NCI-H82 (cell line): ENCODE measurements at places on chromosomes 3 and 15.

DNA sequence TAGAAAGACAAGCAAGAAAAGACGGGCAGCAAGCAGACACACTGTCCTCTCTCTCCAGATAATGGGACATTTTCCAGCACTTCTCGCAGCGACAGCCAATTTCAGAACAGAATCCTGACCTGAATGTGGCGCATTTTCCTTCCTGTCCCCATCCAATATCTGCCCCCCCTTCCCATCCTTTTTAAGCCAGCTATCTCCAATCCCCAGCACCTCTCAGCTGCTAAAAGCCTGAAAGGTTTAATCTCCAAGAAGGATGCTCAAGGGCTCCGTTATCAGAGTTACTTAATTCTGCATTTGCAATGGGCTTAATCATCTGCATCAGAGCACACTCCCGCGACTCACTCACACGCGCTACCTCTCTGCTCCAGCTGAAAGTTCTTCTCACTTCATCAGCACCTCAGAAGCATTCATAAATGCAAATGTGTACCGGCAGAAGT is 50.5 kb downstream of the SRGAP3 start:
- DNase-seq: peak; percentile 36

DNA sequence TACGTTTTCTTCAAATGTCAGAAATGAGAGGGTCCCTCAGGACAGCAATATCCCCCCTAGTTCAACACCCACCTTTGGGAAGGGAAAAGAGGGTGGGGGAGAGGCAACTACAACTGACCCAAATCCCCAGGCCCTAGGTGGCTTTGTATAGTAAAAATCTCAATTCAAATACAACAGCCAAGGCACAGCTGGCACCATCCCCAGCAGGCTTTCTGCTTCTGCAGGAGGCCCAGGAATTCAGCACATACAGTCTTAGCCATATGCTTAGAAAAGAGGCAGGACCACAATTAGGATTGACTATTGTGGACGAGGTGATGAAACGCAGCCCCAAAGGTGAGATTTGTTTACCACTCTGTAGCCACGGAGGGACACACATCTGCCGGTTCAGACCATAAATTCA is 15.8 kb downstream of the NR2E3 start:
- no peak for DNase-seq

DNA sequence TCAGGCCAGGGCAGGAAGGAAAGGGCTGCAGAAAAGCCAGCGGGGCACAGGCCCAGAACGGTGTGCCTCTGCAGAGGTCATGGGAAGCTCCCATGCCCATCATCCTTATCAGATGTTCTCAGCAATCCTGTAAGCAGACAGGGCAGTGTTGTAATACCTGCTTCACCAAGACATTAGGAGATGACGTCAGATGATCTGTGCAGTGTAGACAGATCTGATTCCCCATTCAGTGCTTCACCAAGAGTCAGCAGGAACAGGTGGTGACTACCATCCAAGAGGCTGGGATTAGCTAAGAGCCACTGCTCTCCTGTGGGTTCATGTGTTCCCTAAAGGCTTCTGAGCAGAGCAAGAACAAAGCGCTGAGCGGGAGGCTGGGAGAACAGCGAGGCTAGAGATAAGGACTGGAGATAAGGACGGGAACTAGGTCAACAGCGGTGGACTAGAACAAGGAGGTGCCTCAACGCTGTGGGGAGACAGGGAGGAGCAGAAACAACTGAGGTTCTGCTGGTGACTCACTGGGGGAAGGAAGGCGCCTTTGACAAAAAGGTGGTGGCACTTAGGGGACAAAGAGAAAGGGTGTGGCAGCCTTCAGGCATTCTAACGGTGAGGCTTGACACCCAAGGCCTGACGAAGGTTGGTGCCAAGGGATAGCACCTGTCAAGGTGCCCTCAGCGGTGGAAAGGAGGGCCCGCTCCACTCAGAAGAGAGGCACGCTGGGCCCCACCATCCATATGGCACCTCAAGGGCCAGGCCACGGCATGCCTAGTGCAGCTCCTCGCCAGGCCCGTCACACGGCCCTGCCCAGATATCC is 28.4 kb downstream of the CCDC12 start:
- DNase-seq: no peak

DNA sequence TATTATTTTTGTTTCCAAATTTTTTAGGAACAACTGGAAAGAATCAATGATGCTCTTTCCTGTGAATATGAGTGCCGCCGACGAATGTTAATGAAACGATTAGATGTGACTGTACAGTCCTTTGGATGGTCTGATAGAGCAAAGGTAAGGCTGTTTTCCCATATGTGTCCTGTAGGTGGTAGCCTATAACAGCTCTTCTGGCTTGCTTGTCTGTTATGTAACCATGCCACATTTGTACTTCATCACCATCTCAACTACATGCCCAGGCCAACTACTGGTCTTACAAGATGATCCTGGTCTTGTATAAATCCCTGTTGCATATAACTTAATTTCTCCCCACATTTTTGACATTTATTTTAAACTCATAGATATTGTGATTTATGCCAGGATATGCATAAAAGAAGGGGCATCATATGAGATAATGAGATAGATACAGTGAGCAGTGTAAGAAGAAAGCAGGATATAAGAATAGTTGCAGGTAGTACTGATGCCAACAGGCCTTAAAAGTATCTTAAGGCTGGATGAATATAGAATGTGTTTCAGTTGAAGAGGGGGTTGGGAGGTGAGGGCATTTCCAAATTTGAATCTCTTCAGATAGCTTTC is 20.3 kb downstream of the FAM98B start:
- peak; percentile 74 for DNase-seq

DNA sequence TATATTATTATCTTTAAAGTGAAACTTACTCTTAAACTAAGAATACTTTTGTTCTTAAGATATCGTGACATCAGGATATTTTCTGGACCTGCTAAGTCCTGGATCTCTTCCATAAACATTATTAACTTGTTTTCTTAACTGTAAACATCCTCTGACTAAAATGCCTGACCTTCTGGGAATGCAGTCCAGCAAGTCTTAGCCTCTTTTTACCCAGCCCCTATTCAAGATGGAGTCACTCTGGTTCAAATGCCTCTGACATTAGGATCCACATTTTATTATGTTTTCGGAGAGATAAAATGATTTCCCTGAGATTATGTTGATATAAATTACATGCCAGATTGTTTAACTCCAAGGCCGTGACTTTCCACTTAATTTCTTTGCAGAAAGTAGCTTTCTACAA is 37.6 kb downstream of the OSTN start:
- DNase-seq: no peak

DNA sequence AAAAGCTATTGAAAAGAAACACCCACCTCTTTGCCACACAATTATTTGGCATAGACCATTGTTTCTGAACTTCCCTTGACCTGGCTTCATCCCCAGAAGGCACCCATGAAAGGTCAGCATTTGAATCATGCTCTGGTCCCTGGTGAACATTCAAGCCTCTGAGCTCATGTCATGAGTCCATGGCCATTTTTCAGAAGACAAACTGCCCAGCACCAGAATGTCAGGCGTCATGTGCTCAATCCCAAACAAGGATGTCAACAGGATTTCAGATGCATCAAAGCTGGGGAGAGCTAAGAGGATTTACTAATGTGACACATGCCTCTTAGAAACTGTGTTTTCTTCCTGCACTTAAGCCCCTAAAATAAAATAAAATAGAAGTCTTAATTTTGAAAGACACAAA is 41.3 kb downstream of the TMED3 start:
- peak; percentile 93 for DNase-seq

DNA sequence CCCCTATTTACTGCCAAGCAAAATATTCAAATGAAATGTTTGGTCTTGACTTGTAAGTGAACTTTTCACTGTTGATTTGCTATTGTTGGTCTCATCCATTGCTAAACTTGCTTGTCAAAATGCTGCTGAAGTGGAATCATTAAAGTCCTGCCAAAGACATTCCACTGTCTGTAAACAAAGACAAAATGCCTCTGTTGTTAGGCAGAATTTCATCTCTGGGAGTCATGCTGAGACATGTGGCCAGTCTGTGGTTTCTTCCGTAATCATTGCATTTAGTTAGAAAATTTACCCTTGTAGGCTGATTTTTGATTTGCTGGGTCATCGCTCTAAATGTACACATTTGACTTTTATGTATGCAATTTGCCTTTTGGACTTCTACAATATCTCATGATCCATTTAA is 577.7 kb downstream of the MECOM start:
- no peak for DNase-seq

DNA sequence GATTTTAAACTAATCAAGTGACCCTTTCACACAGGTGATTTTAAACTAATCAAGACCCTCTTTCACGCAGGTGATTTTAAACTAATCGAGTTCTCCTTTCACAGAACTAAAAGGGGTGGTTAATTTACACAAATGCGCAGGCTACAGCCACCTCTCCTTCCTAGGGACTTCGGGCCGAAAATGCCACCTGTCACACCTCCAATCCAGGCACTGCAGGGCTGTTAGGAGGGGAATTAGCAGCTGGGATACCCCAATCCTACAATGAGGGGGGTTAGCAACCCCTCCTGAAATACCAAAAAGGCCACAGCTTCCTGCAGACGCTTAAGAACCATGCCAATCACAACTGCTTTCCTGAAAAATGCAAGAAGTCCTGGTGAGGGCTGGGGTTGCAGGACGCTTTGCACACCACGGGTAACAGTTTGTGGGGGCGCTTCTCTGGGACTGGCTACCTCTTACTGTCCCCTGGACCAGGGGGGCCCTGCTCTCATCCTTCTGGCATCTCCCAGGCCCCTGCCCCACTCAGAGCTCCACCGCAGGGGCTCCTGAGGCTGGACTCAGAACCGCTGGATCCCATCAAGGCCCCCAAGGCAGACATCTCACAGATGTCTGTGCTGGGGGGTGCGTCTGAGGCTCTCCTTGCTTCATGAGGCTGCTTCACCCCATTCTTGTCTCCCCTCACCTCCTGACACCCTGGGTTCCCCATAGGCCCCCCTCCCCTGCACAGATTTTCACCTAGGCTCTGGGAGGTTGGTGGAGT is 145.9 kb downstream of the OR4M2 start:
- no peak for DNase-seq

GRCh38 chr15:45496658-45497057 is 25.9 kb downstream of the SLC30A4 start:
- no peak for DNase-seq

- no peak for DNase-seq
Observed at GRCh38 chr15:84846269-84846668, 29.1 kb downstream of the ALPK3 start.

DNA sequence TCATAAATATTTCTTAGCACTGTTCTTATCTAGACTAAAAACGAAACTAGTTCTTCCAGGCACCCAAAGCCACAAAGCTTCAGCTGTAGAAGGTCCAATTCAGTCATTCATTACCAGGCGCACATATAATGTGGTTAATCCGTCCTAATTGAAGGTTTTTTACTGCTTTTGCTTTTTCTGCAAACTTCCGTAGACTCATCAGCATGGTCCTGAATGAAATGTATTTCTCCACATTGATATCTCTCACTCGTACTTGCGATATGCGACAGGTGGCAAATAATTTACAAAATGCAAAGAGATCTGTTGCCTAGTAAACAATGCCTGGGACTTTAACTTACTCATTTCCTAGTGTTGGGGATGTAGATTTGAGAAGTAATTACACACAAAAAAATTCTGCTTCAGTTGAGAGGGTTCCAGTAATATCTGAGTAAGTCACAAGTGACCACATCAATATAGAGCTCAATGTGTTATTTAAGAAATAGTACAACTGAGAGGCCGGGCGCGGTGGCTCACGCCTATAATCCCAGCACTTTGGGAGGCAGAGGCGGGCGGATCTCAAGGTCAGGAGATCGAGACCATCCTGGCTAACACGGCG is 75.0 kb upstream of the MBNL1 start:
- no peak for DNase-seq
